Activated gamma-delta T cell treated with Interleukin-2 at 50 U/mL for 16 hours (primary cell): ENCODE measurements at places on chromosomes 3 and 15.

DNA sequence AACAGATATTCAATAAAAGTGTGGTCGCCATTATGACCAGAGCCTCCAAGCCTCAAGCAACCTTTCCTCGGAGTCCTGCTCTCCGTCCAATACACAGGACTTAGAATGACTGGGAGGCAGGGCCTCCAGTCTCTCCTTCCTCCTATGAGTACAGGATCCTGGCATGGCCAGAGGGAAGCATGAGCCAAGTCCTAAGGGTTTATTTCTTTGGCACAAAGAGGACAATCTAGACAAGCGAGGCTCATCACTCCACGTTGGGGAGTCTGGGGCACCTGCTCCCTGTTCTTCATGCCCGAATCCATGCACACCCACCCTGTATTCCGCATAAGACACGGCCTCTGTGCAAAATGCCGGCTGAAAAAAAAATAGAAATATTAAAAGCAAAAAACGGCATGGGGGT is 6.8 kb downstream of the PRRT3 start:
- no peak for DNase-seq

DNA sequence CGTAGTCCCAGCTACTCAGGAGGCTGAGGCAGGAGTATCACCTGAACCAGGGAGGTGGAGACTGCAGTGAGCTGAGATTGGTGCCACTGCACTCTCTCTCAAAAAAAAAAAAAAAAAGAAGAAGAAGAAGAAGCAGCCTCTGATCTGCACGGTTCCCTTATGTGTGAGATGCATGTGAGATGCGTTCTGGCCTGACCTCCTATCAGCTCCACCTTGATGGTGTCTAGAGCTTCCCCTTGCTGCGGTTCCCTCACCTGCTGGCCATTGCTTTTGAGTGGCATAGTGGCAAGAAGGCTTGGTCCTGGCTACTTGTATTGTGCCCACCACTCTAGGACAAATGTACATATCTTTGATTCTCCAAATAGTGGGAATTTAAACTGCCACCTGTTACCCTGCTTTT is 49.4 kb upstream of the CFAP161 start:
- no peak for DNase-seq

GRCh38 chr3:17157713-17158112 is 273.0 kb downstream of the PLCL2 start:
- DNase-seq: no peak

- no peak for DNase-seq
Observed at GRCh38 chr15:68126396-68126795, 72.3 kb downstream of the PIAS1 start.

- no peak for DNase-seq
Observed at GRCh38 chr3:58691997-58692396, 25.4 kb upstream of the FAM3D start.

GRCh38 chr3:38140326-38141172 is 2.1 kb downstream of the MYD88 start:
- no peak for DNase-seq

- no peak for DNase-seq
Observed at GRCh38 chr3:146275476-146275875, 24.6 kb upstream of the PLSCR4 start.

DNA sequence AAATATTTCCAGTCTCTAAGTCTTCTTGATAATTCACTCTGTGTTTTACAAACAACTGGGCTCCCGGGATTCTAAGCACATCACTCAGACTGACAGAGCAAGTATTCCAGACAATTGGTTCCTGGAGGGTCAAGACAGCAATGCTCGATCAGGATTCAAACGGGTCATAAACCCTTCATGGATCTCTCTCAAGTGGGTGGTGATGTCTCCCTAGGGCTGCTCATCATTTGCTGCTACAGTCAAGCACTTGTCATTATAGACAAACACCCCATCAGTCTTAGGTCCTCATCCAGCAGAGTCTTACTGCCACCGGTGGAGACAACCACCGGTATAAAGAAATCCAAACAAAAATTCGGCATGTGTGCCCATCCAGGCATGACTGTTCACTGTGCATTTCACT is 921.1 kb downstream of the FHIT start:
- DNase-seq: no peak

GRCh38 chr3:63192248-63192647 is 85.9 kb upstream of the SYNPR start:
- no peak for DNase-seq

GRCh38 chr15:47682661-47683060 is 34.6 kb upstream of the SEMA6D start:
- DNase-seq: no peak

GRCh38 chr3:5095886-5096285 is 26.2 kb upstream of the ARL8B start:
- DNase-seq: no peak

GRCh38 chr3:145798007-145798406 is 363.0 kb downstream of the PLOD2 start:
- DNase-seq: no peak

DNA sequence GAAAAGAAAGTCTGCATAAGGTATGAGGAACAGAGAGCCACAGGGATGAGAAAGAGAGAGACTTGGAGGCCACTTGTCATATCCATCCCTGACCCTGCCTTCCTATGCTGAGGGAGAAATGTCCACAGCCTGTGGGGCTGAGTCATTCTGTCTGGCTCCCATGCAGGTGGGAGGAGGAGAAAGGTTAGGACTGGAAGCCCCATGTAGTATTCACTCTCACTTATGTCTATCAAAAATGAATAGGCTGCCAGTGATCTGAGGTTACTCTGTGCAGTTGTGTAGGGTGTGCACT is 71.3 kb downstream of the RAB11A start:
- no peak for DNase-seq

DNA sequence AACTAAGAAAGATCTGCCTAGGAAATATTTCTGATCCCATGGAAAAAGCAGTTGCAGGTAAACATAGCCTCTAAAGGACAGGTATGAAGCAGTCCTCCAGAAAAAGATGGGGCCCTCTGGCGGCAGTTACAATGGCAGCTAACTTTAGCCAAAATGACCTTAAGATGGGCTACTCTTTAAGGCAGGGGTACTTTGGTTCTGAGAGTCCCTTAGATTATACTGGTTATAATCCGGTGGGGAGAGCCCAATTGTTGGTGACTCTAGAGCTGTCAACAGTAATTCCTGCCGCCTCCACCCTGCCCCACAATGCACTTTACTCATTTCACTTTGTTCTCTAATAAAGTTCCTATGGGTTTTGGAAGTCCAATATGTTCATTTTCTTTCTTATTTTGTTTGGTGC is 412.8 kb upstream of the WNT5A start:
- DNase-seq: no peak

GRCh38 chr3:186368176-186368575 is 6.1 kb upstream of the DGKG start:
- no peak for DNase-seq

- DNase-seq: no peak
Observed at GRCh38 chr3:71801986-71802385, 17.0 kb upstream of the PROK2 start.

DNA sequence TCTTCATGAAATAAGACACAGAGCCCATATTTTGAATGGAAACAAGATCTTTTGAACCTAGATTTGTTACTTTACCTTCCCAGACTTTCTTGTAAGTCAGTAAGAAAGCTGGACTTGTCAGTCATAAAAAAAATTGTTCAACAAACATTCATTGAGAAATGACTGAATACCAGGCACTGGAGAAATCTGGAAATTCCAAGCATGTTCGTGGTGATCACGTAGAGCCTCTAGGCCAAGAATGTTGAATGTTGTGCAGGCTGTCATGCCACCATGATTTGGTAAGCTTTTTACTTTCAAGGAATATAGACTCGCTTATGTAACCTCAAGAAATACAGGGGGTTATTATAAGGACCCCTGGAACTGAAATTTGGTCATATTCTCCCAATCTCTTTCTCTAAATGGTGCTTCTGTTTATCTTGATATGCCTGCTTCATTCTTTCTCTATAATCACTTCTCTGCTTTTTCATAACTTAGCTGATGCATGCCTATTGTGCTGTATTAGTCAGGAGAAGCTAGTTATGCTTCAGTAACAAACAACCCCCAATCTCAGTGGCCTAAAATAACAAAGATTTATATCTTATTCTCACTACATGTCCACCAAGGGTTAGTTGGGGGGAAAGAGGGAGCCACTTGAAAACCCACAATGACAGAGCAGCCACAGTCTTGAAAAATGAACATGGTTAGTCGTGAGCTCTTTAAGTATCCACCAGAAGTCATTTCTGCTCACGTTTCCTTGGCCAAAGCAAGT is 3.4 kb upstream of the TPM1 start:
- DNase-seq: no peak

- no peak for DNase-seq
Observed at GRCh38 chr15:32778391-32779176, 60.8 kb downstream of the GREM1 start.

DNA sequence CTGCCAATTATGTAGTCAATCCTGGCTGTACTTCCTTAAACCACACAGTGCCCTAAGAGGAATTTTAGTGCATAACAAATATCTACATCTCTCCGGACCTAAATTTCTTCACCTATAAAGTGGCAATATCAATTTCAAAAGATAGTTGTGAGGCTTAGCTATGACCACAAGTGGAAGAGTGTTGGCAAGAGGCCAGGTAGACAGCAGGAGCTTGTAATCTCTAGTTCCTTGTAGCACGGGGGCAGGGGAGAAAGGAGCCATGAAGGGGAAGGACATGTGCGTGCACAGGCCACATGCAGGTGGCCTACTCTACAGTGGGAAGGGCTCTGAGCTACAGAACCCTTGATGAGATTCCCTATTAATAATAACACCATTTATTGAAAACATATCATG is 269.7 kb downstream of the ABHD5 start:
- DNase-seq: no peak

DNA sequence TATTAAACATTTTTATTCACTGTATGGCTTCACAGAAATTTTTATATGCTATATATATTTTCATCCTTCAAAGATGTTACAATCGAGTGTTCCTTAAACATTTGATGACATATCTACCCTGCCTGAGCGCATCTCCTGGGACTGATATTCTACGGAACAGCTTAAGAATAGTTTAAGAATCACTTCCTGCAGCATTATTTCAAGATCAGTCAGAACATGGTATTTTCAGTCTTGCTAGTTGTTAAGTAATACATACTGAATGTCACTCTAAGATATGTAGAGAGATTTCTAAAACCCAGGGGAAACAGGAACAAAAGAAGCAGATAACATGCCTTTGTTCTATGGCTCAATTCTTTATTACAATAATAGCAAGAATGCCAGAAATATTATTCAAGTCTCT is 8.7 kb downstream of the COL8A1 start:
- DNase-seq: no peak

DNA sequence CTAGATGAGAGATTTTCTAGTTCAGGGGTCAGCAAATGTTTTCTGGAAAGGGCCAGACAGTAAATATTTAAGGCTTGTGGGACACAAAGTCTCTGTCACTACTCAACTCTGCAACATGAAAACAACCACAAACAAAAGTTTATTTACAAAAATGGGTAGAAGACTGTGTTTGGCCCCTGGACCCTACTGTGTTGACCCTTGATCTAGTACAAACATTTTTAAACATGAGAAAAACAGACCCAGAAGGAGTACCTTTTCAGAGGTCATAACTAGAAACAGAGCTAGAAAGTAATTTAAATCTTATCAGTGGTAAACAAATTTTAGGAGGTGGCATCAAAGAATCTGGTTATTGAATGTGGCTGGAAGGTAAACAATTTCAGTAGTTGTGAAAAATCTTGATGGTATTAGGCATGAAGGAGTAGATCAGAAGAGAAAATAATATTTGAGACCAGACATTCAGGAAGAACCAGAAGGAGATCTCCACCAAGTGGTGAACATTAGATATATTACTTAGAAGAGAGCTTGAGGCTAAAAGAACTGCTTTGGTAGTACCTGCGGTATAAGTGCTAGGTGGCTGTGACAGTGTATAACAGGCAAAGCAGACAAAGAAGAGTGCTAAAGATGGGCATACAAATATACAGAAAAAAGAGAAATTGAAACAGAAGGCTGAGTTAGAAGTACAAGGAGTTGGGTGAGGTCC is 101.7 kb downstream of the NR1I2 start:
- no peak for DNase-seq

- no peak for DNase-seq
Observed at GRCh38 chr3:46995901-46996562, 16.6 kb downstream of the NBEAL2 start.

GRCh38 chr3:184466413-184466960 is 86.6 kb downstream of the CHRD start:
- DNase-seq: no peak

GRCh38 chr15:51161491-51162220 is 67.0 kb upstream of the TNFAIP8L3 start:
- DNase-seq: no peak

DNA sequence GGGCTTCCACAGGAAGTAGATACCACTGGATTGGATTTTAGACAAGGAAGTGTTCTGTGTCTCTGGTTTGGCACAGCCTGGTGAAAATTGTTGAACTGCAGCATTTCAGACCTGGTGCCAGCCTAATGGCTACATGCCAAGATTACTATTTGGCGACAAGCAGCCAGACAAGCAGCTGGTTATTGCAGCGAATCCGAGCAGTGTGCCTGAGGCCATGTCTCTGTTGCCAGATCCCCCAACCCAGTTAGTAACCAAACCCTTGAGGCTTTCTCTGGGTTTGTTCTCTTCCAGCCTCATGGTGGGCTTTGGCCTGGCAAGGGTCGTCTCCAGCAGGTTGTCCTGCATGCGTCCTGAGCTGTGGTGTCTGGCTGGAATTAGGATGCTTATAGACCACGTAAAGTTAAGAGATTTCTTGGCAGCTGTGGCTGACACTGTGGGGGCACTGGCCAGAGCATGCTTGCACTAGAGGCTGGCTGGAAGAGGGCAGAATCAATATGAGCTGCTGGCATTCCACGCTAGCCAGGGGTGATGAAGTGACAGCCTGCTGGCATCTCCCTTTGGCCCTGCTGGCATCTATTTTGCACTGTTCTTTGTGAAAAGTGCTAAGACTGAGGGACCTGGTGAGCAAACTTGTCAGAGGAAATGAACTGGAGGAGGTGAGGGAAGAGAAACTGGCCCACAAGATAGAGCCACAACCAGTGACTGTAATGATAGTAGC is 172.6 kb downstream of the RBMS3 start:
- no peak for DNase-seq

DNA sequence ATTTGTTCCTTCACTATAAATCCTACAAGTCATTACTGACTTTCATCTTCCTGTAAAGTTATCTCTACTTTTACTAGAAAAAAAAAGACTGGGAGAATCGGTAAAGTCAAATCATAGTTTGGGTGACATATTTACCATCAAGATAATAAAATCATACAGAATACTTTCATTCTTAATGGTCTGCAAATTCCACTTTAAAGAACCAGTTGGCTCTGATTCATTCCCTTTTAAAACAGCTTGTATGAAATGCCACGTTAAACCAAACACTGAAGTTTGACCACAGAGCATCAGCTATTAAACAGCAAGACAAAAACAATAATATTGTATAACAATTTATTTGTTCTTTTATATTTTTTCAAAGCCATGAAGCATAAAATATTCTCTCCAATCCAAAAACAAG is 100.7 kb downstream of the FBN1 start:
- no peak for DNase-seq
